NCI-H510A treated with DMSO at 0.1 percent for 48 hours (cell line): ENCODE measurements at places on chromosomes 5 and 9.

GRCh38 chr5:148090146-148090772, 26.5 kb downstream of the SPINK5 start:
- DNase-seq, result no peak

DNA sequence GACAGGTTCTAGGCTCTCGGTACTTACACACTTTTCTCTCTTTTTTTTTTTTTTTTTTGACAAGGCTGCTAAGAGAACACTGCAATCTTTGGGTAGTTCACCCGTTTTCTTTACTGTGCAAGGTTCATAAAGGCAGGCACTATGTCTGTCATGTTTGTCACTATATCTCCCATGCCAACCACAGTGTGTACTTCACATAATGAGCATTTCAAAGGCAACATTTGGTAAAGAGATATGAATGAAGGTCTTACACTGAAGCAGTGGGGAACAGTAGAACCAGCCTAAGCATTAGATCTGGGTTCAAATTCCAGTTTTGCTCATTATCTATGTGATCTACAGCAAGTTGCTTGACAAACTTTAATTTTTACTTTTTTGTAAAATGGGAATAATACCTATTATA, 1.5 kb upstream of the HMGCR start:
- DNase-seq, result no peak

DNA sequence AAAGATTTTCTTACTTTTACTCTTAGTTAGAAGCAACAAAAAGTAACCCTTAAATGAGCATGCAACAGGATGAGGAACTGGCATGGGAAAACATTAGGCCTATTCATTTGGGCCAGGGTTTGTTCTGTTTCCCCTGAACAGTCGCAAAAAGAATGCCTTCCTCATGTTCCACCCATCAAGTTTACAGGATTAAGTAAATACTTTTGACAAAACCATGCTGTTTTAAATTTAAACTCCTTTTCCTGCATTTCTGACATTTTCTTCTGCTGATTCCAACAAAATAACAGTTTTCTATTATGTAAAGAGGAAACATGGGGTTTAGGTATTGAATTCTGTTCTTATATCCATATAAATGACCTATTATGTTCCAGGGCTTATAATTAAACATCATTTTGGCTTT, 236.6 kb upstream of the ACTBL2 start:
- DNase-seq, result no peak

- DNase-seq, result no peak
Observed at GRCh38 chr5:33363537-33363936, 77.2 kb upstream of the TARS1 start.

DNA sequence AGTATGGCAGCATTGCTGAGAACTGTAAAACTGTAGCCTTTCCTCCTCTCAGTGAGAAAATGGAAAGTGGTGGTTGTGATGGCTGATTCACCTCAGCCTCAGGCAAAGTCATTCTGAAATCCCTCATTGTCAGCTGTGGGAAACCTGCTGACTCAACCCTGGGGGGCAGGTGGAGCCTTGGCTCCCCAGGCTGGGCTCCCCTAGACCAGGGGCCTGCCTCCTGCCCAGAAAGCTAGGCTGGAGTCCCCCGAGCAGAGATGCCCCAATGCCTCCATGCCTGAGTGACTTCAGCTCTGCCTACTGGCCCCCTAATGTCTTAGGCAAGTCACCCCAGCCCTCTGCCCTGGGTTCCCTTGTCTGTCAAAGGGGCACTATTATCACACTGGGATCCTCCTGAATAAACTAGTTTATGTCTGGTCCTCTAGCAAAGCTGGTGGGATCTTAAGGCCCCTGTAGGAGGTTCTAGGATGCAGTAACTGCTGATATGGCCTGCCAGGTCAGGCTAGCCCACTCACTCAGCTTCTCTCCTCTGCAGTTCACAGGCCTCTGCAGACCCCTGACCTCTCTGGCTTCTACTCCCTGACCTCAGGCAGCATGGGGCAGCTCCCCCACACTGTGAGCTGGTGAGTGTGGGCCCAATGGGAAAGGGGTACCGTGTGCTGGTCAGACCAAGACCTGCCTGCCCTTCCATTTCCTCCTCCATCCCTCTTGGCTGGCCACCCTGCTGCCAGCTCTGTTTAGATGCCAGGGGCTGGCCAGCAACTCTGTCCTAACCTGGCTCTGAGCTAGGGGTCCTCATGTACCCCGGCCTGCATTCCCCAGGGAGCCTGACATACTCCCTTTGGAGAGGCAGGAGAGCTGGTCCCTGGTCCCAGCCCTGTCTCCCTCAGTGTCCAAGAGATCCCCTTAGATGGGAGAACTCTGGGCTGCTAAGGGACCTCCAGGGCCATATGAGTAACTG, 24.2 kb downstream of the TCF7 start:
- DNase-seq, result no peak

- DNase-seq, result no peak
Observed at GRCh38 chr5:180795771-180796313, 6.8 kb downstream of the MGAT1 start.

DNA sequence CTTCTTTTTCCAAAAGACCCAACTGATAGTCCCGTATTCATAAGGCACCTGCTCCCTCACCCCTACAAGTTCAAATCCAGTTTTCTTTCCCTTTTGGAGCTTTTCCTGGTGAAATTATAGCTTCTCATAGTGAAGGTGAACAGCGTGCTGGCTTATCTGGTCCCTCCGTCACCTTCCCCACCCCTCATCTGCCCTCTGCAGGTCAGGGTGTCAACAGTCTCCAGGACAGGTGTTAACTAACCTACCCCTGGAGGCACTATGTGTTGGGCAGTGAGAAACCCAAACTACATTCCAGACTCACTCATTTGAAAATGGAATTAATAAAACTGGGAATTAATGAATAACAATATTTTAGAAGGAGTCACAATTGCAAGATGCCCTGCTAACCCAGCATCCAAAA, 109.0 kb upstream of the TAS2R1 start:
- DNase-seq, result no peak
